ENCODE measurements at places on chromosomes 6 and 20. TPM values are rescaled to one million over a fixed set of nuclear protein-coding genes. Genes with fewer than 3 reads are reported as not detected.

GRCh38 chr6:136792095-136792409, 225 bp downstream of the MAP3K5 start:
- DNase-seq, result no peak

Gene MOXD1
- total RNA-seq, result 89.8 TPM

DNA sequence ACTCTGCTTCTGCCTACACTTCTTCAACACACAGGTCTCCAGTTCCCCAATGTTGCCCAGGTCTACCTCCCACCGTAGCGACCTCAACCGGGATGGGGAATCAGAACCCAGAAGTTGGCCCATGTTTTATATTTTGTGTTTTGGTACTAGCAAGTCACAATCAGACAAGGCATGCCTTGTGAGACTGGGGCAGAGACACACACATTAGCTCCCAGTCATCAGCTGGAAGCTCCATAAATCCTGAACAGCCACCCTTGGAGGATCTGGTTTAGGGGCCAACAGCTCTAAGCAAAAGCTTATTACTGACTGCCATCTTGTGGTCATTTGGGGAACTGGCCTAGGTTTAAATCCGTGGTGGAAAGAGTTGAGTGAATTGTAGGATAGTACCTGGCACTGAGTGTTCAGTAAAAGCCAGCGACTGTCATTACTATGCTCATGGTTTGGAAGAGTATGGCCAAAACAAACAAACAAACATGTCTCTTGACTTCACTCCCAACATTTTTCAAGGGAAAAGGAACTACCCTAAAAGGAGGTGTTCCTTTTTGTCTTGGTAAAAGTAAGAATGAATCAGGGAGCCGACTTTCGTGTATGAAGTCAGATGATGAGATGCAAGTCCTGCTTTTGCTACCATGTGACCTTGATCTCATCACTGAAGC, 40.5 kb downstream of the PIM1 start:
- DNase-seq, result peak; percentile 69

DNA sequence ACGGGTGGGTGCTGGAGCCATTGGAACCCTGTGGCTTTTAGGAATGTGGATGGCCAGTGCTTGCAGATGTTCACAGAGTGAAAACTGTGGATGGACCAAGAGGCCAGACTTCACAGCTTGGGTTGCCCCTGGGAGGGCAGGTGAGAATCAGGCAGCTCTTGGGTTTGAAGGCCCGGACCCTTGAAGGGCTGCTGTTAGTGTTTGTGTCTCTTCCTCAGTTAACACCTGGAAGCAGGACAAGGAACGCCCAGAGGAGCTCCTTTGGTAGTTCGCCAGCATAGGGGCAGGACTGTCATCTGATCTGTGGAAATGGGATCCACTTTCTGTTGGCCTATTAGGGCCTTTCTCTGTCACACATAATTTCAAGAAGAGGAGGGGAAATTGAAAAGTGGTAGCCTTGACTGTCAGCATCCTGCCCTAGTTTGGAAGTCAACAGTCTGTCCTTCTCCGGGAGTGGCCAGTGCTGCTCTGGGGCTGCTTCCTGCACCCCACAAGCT, 43.6 kb downstream of the RIOK1 start:
- DNase-seq, result no peak

DNA sequence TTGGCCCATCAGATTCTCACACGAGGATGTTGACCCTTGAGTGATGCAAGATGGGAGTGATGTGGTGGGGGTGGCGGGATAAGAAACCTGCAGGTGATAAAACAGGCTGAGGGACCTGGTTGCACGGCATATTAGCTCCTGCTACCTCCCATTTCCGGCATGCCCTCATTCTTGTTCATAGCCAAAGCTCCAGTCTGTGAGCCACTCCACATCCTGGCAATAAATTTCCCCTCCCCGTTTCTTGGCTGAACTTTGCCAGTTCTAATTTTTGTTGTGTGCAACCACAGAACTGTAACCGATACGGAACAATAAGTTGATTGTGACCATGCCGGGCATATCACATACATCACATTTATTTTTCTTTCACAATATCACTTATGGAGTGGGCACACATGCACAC, 41.6 kb upstream of the NFATC2 start:
- no peak for DNase-seq

GRCh38 chr6:106154326-106154725, 68.2 kb downstream of the PRDM1 start:
- no peak for DNase-seq

Data from fibroblast of lung (primary cell).